ENCODE measurements at places on chromosomes 3 and 15. TPM values are rescaled to one million over a fixed set of nuclear protein-coding genes. Genes with fewer than 3 reads are reported as not detected.

SAXO2 gene
- polyA plus RNA-seq = 1.5 TPM

GRCh38 chr3:130946882-130947281 lies 53.0 kb downstream of the ATP2C1 start:
- DNase-seq = no peak

DNA sequence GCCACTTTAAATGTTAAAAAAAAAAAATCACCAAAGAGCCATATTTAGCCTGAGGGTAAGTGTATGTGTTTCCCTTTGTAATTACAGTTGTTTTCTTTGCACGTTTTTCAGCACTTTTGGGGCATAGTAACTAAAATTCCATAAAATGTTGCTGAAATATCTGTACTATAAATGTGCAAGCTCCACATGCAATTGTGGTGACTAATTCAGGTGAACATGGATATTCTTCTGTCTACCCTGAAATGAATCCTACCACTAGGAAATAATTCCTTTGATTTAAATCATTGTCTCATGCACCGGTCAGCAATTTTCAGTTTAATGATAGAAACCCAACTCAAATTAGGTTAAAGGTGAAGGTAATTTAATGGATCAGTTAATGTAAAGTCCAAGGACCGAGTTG lies 13.1 kb upstream of the TFG start:
- no peak for DNase-seq

DNA sequence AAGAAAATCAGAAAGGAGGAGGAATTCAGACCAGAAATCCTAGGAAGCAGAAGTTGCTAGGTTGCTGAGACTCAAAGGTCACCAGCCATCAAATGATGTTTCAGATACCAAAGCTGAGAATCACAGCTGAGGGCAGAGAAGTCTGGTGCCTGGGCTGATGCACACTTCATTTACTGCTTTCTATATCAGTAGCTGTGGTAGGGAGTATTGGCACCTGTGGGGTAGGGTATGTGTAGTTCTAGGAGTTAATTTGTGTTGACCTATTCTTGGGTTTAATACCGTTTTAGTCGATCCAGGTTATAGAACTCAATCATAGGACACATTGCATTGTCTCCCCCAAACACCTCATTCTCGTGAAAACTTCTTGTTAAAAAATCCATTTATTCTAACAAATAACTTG lies 529.6 kb downstream of the AGBL1 start:
- no peak for DNase-seq
